ENCODE measurements at places on chromosomes 1 and 21. TPM values are rescaled to one million over a fixed set of nuclear protein-coding genes. Genes with fewer than 3 reads are reported as not detected.

DNA sequence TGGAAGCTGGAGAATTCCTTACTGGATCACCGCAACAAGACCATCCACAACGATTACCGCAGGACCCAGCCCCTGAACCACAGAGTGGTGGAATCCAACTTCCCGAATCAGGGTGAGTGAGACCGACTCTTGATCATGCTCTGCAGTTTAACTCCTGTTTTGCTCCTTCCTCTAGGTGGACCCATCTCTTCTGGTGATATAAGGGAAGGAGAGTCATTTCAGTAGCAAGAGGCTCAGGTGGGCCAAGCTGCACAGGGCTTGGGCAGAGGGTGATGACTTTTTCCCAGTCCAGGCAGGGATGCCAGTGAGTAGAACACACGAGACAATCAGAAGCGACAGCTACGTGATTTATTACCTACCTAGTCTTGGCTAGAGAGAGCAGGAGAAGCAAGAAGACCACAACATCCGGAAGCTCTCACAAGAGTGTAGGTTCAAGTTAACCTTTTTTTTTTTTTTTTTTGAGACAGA, 25.2 kb downstream of the CA6 start:
- no peak for DNase-seq

- DNase-seq, result no peak
Observed at GRCh38 chr1:226492426-226493137, 56.0 kb upstream of the STUM start.

Gene CYP4A22
- not detected for total RNA-seq

DNA sequence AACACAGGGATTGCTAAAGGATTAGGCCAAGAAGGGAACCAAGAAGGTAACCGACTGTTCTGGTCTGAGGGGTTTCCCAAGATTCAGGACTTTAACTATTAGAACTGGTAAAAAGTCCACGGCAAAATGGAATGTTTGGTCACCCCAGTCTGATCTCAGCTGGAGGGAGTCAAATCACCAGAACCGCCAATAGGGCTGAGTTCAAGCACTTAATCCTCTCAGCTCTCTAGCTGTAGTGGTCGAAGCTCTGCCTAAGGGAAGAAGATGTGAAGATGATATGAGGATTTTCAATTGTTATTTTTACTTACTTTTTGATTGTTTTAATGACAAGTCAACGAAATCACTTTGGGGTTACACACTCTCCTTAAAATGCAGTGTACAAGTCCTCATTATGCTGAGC, 29.1 kb downstream of the F5 start:
- DNase-seq, result no peak

GRCh38 chr1:1118011-1118875, 2.4 kb upstream of the C1orf159 start:
- no peak for DNase-seq

DNA sequence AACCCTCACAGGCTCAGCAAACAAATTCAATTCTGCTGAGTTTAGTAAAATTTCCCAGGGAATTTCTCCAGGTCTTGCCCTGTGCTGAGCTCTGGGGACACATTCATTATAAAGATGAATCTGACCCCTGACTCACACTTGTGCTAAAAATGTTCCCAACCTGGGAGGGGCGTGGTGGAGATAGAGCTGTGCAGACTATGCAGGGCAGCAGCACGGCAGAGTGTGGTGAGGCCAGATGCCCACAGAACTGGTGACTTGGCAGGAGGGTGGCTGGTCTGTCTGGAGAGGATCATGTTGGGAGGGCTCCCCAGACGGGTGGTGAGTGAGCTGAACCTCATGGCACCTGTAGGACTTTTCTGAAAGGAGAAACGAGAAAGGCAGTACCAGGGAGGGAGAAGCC, 31.6 kb downstream of the FAAH start:
- DNase-seq, result no peak

DNA sequence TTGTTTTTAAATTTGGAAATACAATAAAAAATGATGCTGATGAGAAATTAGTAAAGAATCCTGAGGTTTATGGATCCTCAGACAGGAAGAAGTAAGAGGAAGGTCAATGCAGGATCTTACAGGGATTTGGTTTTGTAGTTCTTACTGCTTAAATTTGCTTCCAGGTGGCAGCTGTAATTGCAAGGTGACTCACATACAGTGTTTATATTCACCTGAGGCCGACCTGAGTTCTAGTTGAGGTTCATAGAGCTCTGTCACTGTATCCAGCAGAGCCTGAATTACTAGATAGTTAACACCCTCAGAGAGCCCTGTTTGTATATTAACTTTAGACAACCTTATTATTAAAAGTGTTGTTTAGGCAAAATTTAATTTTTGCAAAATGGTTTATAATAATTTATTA, 1.4 kb upstream of the WDR26 start:
- no peak for DNase-seq

Gene NOS1AP
- total RNA-seq, result not detected
